K562 (cell line): ENCODE measurements at places on chromosomes 5 and 9. TPM values are rescaled to one million over a fixed set of nuclear protein-coding genes. Genes with fewer than 3 reads are reported as not detected.

- no peaks in the 10 kb centered on the region for H3K27me3 ChIP-seq
- no peak for DNase-seq
- H3K36me3 ChIP-seq: no peaks in the 10 kb centered on the region
These were observed 6.6 kb upstream of the ASPN start for GRCh38 chr9:92488681-92489550.

DNA sequence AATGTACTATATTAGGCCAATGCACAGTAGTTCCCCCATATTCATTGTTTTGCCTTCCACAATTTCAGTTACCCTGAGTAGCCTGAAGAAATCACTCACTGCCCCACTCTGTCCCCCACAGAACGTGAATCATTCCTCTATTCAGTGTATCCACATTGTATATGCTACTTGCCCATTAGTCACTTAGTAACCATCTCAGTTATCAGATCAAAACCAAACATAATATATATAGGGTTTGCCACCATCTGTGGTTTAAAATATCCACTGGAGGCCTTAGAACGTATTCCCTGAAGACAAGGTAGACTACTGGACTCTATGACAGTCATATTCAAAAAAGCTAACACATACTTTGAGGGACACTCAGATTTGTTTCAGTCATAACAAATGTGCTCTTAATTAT is 465.7 kb upstream of the RGMB start:
- no peak overlapping the region for H3K27ac ChIP-seq
- no peaks in the 10 kb centered on the region for H3K36me3 ChIP-seq
- DNase-seq: no peak
- H3K4me3 ChIP-seq: no peak overlapping the region

GRCh38 chr5:122755783-122756182 is 19.1 kb upstream of the SNX2 start:
- no peak overlapping the region for H3K4me3 ChIP-seq
- H3K27ac ChIP-seq: no peak overlapping the region
- H3K27me3 ChIP-seq: peaks cover 4% of the 10 kb centered on the region
- DNase-seq: no peak
- no peaks in the 10 kb centered on the region for H3K4me1 ChIP-seq

TMEM174 gene
- not detected in 2 replicates for total RNA-seq

CSF2 gene
- 0.29 TPM in 1 of 2 replicates, not detected in the other for total RNA-seq

DRD1 gene
- not detected in 2 replicates for total RNA-seq
